ENCODE measurements at places on chromosomes 1 and 21.
A peak's percentile ranks its signal among the peaks of the same experiment; 100 is the strongest.

DNA sequence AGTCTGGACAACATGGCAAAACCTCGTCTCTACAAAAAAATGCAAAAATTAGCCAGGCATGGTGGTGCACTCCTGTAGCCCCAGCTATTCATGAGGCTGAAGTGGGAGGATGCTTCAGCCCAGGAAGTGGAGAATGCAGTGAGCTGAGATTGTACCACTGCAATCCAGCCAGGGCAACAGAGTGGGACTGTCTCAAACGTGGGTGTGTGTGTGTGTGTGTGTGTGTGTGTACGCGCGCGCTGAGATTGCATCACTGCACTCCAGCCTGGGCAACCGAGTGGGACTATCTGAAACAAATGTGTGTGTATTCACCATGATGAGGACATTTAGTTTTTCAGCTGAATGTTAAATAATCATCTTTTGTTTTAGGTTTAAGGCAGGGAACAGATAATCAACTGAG lies 21.1 kb downstream of the USP1 start:
- DNase-seq, result no peak

GRCh38 chr1:64235181-64235580 lies 31.8 kb downstream of the UBE2U start:
- DNase-seq, result no peak

GRCh38 chr21:37582590-37582989 lies 216.0 kb downstream of the DYRK1A start:
- DNase-seq, result peak; percentile 4

DNA sequence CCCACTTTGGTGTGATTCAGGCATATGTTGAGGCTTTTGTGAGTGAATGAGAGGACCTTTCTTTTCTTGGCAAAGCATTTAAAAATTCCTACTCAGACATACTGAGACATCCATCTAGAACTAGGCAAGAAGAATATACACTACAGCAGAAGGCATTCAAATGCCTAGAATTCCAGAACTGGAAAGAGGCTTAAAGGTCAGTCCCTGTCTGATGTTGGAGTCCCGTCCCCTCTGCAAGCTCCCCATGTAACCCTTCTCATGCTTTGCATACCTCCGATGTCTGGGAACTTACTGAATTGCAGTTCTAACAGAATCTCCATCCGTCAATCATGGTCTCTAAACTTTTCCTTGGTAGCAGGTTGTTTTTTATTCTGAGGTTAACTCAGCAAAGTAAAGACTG lies 152.9 kb downstream of the ATP6V1G3 start:
- DNase-seq, result no peak

- no peak for DNase-seq
Measured at GRCh38 chr1:90919190-90919719, 102.6 kb downstream of the ZNF644 start.

GRCh38 chr1:170114906-170115305 lies 30.9 kb upstream of the NTMT2 start:
- no peak for DNase-seq

DNA sequence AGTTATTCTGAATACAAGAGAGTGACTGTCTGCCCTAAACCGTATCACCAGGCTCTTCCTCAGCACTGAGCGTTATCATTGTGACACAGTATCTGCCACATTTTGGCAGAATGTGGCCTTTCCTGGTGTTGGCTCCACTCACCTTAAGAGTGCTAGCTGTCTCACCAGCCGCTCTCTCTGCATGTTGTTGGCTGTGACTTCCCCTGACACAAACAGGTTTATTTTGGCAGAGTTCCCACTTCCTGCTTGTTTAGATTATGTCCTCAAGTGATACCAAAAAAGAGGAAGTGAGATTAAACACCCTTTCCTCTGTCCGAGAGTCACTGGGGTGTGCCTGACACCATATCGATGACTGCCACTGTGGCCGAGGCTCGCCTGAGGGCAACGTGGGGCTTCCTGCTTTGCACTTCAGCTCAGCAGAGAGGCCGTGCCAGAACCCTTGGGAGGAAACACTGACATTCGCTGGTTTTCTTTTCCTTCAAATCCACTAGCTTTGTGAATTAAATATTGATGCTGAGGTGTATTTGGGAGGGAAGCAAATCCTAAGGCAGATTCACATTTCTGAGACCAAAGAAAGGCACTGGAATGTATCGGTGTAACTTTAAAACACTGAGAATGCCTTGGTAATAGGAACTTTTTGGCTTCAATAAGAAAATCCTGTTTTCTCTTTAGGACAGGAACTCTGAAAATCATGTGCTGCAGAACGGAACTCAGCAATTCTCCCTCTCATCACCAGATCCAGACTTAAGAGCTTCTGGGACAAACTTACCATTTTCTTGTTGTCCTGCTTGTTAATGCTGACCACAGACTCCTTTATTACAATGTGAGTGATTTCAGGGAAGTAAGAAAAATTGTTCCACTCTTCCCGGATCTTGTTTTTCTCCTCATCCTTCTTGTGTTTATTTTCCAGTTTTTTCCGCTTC lies 102.1 kb downstream of the JAK1 start:
- peak; percentile 59 for DNase-seq

DNA sequence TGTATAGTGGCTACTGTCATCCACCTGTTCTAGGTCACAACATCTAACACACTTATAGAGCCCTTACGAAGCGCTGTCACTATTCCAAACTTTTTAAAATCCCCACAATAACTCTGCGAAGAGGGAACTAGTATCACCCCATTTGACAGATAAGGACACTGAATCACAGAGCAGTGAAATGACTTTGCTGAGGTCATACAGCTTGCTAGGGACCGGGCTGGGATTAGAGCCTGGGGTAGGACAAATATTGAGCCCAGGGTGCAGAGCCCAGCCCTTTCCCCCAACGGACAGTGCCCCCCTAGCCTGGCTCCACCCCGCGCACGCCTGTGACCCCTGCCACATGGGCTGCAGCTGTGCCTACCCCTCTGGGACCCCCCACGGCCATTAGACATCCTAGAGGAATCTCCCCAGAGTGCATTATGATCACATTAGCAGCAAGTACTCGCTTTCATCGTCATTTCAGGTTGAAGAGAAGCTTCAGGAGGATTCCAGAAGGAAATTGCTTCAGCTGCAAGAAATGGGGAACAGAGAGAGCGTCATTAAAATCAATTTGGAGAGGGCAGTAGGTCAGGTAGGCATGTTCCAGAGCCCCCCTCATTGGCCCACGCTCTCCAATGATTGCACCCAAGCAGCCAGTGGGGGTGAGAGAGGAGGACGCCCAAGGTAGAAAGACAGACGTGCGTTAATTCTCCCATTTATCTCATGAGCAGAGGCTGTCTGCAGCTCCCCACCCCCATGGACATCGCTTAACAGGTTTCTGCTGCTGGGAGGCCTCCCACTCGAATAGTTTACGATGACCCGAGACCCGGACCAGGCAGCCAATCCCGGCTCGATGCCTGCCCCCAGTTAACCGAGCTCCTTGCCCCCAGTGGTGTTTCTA lies 77.2 kb downstream of the FHAD1 start:
- DNase-seq, result no peak

DNA sequence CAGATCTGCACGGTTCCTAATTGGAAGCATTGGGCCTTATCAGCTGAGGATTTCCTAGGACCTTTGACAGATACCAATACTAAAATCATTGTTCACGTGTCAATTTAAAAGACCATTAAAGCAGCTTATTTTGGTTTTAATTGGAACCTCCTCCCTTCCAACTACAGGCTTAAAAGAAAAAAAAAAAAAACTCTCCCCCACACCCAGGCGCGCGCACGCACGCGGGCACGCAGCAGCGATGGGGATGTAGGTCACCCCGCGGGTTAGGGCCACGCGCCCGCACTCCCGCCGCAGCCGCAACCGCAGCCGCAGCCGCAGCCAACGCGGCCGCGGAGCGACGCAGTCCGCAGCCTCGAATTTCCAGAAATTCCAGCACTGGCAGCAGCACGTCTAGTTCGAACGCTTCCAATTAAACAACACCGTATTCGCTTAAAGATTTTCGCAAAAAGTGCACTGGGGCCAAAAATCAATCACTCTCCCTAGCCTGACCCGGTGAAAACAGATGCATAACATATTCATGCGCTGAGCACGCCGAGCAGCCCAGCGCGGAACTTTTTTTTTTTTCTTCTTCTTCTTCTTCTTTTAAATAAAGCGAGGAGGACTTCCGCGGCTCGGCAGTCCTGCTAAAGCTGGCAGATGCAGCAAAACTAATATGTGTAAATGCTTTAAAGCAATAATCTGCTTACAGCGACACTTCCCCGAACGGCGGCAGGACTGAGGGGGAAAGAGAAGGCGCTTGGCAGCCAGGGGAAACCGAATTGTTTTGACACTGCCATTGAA lies 13.3 kb upstream of the BARHL2 start:
- no peak for DNase-seq

GRCh38 chr1:20202166-20202565 lies 15.8 kb upstream of the PLA2G2C start:
- no peak for DNase-seq

DNA sequence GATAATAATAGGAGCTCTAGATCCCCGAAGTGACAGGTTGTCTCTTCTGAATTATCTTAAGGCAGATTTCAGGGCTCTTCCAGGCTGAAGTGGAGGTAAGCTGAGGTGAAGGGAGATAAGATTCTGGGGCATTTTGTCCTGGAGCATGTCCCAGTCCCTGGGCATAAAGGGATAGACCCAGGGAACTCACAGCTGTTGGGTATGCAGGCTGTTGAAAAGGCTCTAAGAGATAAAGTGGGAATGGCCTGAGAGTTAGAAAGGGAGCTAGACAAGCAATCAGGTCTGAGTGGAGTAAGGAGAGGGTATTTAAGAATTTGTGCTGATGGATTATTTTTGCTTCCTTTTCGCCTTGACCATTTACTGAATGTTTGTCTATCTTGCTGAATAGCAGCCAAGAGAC lies 123.7 kb downstream of the NOS1AP start:
- DNase-seq, result no peak

GRCh38 chr1:77283701-77284425 lies 2.0 kb downstream of the AK5 start:
- no peak for DNase-seq

GRCh38 chr1:2978691-2979190 lies 42.5 kb upstream of the ACTRT2 start:
- no peak for DNase-seq

DNA sequence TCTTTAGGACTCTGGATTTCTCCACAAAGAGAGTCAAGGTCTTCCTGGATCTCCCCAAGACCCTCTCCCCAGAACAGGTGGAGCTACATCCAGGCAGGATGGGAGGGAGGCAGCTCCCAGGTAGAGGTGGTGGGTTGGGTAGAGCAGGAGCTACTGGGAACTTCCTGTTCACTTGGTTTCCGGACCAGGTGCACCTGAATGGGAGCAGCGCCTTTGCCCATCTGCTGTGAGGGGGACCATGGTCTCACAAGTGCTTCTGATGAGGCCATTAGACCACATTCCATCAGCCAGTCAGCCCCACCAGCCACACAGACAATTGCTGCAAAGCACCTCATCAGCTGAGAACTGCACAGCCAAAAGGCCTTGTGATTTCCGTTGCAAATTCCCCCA lies 188.8 kb downstream of the MATN1 start:
- DNase-seq, result no peak

DNA sequence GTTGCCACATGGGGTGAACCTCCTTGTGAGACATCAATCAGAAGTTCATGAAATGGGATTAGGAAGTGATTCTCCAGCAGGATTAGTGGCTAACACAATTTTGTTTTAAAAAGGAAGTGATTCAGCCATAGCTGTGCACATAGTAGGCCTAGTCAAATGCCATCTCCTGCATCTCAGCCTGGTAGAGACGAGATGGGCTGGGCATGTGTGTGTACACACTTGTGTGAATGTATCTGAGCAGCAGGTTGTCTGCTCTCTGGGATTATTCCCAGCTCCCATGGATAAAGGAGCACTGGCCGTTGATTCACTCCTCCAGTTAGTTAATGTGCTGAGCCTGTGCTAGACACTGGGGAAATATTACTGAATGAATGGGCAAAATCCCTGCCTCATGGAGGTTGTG lies 2.0 kb downstream of the FOXE3 start:
- DNase-seq, result no peak

DNA sequence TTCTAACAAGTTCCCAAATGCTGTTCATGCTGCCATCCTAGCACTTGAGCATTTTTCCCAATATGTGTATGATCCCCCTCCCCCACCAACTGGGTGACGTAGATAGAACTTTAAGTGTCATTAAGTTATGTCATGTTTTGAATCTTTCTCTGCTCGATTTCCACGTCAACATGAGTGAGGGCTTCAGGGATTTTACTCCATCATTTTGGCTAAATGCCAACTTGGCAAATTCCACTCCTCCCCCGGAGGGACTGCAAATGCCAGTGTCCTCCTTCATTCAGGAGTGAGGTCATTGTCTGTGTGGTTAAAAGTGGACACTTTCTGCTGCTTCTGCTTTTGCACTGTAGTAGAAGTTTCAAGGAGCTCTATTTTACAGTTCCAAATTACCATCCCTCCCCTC lies 201.7 kb downstream of the FGGY start:
- no peak for DNase-seq

DNA sequence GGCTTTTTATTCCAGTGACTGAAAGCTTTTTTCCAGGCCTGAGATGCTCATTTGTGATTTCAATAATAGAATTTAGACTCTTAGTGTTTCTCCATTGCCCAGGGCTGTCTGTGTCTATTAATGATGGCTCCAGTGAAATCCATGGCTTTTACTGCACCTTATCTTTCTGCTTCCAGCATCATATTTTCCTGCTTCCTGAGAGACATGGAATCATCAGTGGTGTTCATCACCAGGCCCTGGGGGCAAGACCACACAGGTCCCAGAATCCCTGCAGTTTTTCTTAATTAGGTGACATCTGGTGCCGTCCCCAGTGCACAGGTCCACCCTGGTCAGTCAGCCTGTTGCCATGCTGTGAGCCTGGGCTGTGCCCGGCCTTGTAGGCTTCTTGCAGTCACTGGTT lies 15.5 kb downstream of the NT5C1A start:
- DNase-seq, result no peak

- no peak for DNase-seq
Measured at GRCh38 chr1:157774412-157774811, 2.5 kb downstream of the FCRL2 start.

GRCh38 chr1:48920851-48921250 lies 144.2 kb upstream of the BEND5 start:
- no peak for DNase-seq

GRCh38 chr1:41730806-41731205 lies 187.9 kb downstream of the HIVEP3 start:
- no peak for DNase-seq

- no peak for DNase-seq
Measured at GRCh38 chr1:54180701-54181360, 19.0 kb downstream of the CYB5RL start.

DNA sequence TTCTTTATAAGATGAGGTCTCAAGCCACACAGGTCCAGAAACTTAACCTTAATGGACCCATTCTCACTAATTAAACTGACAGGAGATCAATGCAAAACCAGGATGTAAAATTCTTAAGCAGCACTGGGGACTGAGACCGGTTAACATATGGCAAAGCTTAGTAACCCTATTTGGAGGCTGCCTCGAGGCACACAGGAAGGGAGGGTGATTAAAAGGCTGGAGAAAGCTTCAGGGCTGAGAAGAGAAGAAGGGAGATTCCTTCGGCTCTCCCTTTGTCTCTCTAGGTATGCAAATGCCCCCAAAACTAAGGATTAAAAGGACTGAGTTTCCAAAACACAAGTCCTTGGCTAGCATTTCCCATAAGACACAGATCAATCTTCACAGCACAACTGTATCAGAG lies 120.8 kb upstream of the DSCAM start:
- no peak for DNase-seq

- no peak for DNase-seq
Measured at GRCh38 chr1:23593042-23593521, 33.8 kb upstream of the ID3 start.

- no peak for DNase-seq
Measured at GRCh38 chr1:158286487-158286886, 3.2 kb upstream of the CD1C start.
